ENCODE measurements at places on chromosomes 6 and 20.
A peak's percentile ranks its signal among the peaks of the same experiment; 100 is the strongest.

DNA sequence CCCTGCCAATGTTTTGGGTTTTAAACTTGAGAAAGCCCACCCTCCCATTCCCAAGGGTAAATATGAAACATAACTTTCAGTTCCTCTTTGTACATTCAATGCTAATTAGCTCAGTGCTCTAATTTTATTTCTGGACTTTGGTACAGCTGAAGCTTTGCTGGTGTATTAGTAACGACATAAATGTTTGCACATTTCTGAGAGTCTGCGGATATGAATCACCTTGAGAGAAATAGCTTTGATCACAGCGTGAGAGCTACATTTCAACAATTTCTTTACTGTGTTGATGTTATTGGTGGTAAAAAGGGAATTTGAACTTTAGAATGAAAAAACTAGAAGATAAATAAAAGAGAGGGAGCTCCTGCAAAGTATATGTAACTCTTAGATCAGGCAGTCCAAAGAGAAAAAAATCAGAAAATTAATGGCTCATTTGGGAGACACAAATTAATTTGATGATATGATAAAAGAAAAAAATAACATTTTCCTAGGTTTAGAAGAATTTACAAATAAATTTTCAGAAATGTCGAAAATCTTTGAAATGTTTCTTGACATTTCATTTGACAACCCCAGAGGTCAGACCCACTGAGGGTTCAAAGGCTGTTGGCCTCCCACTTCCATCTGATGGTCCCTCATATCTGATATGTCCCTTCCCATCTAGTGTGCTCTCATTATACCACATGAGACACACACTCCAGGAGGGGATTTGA is 38.5 kb upstream of the CAP2 start:
- no peak for DNase-seq

- no peak for DNase-seq
Measured at GRCh38 chr6:54266400-54266923, 41.8 kb upstream of the TINAG start.

DNA sequence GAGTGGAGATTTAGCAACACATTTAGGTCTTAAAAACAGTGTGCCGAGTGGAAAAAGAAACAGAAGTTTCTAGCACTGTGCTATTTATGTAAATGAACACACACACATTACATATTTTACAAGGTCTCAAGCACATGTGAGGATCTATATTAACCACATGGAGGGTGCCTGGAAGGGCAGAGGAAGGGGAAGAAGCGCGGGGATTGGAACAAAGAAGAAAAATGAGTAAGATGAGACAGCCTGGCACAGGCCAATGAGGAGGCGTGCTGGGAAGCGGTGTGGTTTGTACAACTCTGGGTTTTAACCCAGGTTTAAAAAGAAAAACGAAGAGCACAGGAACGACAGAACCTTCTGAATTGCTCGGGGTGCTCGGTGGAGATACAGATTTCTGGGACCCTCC is 5.7 kb downstream of the KCNG1 start:
- DNase-seq, result no peak

GRCh38 chr6:166052837-166053236 is 114.8 kb downstream of the TBXT start:
- DNase-seq, result no peak

DNA sequence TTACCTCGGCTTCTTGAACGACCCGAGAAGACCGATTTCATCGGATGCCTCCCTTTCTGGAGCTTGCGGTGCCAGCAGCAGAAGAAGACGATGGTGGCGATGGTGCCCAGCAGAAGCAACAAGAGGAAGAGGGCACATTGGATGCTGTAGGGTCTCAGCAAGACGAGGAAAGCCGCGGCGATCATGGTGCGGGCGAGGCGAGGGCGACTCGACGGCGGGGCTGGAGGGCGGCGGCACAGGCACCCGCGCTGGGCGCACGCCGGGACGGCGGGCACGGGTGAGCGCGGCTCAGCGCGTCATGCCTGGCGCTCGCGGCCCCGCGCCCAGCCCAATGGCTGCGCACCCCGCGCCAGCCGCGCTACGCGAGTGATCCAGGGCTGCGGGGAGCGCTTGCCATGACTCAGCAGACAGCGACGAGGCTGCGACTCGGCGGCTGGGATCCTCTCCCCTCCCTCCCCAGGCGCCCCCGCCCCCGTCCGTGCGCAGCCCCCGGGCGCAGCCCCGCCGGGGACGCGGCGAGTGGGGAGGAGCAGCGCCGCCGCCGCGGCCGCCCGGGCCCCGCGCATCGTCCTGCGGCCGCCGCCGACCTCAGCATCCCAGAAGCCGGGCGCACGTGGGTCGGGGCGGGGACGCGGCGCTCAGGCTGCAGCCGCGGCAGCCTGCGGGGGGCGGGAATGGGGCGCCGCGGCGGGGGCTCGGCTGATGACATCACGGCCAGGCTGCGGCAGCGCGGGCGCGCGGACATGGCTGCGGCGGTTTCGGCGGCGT is at the start of gene BEND6:
BEND6 (plus strand) TSS at position 705 of the 768 bp plus-strand sequence. CDS start 26,704 bp downstream, outside the sequence.
- peak; percentile 74 for DNase-seq

DNA sequence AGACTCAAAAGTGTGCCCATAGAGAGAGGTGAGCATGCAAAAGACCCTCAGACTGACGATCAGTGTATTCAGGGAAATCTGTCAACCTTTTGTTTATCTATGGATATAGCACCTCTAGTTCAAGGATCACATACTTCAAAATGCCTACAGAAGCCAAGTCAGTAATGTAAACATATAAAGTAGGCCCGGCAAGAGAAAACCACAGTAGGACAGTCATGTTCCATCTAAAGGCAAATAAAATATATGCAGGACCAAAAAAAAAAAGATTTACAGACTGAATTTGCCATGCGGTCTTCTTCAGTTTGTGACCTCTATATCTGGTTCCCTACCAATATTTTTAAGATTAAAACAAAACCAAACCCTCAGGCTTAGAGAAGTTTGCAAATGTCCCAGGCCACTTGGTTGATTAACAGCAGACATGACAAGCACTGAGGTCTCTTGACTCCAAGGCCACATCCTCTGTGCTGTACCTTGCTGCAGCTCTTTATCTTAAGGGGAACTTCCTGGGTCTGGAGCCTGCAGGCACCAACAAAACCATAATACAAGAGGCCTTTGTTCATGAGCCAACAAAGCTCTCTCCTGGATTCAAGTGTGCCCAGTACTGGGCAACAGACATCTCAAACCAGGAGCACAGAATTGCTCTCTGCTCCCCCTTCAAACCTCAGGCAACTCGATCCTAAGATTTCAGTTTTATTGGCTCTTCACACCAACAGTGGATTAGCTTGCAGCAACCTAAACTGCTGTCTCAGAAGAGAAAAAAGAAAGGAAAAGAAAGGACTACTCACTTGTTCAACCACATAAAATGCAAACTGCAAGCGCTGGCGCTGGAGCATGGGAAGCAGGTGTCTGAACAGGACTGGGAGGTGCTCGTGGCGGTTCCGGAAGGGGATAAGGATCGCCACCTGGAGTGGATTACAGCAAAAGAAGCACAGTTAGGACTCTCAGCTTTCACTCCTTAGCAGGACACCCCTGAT is 71.7 kb downstream of the B4GALT5 start:
- DNase-seq, result no peak

DNA sequence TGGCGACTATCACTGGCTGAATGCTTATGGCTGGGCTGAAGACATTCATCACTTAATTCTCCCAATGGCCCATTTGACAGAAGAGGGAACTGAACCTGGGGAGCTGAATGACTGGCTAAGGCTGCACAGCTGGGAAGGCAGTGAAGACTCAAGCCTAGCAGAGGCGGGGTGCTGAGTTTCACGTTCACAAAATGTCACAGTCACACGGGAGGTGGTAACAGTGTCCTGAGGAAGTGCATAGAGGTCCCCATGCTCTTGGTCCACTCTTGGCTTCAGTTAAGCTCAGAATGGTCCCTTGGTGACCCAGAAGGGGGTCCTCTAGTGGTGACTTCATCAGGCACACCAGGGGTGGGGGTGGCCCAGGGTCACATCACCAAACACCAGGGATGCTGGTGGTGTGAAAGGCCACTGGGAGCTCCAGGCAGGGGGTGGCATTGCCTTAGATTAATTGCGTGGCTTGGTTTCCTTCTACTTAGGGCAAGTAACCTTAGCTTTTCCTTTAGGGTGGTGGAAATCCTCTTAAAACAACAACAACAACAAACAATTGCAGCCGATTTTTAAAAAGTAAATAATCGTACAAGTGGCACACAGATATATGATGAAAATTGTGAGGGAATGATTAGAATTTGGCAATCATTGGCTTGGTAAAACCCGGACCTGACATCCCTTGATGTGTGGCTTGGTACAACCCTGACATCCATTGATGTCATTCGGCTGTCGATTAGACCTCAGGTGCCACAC is 45.0 kb downstream of the SULF2 start:
- no peak for DNase-seq

DNA sequence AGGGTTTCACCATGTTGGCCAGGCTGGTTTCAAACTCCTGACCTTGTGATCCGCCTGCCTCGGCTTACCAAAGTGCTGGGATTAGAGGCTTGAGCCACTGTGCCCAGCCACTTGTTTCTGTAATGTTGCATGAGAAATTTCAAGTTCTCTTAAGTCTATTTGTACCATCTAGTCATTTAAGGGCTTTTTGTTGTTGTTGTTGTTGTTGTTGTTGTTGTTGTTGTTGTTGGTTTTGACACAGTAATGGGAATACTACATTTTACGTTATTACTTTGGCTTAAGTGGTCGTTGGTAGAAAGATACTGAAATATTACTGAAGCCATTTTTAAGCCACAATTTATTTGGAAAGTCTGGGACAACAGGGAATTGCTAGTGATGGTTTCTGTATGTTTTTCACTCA is 52.0 kb downstream of the CSE1L start:
- no peak for DNase-seq

GRCh38 chr6:26028746-26029569 is 58.3 kb upstream of the HFE start:
- no peak for DNase-seq

DNA sequence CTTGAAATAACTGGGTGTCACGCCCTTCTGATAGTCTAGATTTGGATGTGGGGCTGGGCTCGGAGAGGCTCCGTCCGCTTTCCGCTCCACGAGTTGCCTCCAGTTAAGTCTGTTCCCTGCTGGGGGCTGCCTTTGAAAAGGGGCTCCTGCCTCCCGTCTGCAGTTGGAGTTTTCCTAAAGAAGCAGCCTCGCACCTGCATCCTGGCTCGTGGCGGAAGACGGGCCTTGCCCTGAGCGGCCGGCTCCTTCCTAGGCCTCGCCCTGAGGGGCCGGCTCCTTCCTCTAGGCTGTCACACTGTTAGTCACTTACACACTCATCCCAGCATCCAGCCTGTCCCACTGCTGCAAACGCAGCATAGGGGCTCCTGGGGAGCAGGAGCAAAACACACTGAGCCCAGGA is 74.4 kb downstream of the SMOC2 start:
- DNase-seq, result no peak

Data from GM12865 (cell line).